Activated CD4-positive, alpha-beta T cell treated with anti-CD3 and anti-CD28 coated beads for 1 hour (primary cell): ENCODE measurements at places on chromosomes 1 and 21.

DNA sequence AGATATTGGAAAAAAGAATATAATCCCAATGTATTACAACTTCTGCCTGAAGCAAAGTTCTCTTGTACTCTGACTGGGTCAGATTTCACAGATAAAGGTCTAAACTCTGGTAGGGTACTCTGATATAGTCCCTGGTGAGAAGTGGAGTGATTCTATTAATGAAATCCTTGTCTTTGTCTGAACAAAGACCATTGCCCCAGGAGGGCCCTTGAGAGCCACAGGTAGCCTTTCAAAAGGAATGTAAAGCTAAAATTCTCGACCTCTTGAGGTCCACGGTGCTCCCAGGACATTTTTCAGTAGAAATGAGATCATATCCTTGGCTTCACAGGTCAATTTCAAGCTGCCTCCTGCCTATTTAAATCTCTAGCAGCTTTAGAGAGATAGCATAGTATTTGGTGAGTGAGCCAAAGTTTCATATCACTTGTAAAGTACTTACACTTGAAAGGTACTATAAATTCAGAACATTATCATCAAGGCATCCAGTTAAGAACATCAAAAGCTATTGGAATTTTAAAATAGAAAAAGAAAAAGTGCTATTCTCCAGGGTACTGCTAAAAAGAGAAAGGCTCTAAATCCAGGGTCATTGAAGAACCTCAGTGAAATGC is 10.1 kb downstream of the TNNI3K start:
- no peak for DNase-seq

DNA sequence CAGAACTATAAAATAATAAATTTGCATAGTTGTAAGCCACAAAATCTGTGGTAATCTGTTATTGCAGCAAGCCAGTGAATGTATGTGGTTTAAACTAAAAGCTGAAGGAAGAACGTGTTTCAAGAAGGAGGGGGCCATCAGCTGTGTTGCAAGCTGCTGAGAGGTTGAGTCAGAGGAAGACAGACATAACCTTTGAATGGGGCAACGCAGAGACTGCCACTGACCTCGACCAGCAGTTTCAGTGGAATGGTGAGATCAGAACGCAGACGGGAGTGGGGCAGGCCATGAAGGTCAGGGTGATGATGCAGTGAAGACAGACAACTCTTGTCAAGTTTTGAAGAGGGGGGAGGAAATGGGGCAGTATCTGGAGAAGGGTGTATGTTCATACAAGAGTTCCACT is 23.2 kb upstream of the QSOX1 start:
- no peak for DNase-seq

DNA sequence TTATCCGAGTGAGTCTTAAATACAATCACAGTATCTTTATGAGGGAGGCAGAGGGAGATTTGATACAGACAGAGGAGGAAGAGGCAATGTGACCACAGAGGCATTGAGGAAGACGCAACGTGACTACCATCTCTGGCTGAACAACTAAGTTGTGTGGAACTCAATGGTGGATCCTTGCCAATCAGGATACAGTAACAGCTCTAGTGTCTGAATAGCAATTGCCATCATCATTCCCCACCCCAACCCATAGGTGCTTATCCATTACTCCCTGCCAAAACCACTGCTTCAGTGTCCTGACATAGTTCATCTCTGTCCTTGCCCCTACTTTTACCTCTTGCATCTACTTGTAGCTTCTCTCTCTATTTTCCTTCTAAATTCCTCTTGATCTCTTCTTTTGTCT is 20.5 kb upstream of the RHBDL2 start:
- no peak for DNase-seq

DNA sequence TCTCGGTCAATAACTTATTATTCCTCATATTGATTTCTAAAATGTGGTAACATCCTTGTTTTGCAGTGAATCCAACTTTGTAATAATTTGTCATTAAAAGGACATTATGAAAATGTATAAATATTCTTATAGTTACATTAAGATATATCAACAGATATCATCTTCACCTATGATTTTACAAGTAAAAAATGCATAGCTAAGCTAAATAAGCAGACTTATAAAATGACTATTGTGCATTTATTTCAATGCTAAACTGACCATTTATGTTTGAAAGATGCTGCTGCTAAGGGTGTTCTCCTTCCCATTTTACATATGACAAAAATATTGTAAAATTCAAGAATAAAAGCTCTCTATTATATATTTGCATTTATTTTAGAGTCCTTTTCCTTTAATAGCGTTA is 7.8 kb downstream of the PROX1 start:
- DNase-seq = no peak
